Stimulated activated CD4-positive, alpha-beta T cell treated with anti-CD3 and anti-CD28 coated beads, Interleukin-2, amount 100 ng/mL, for 24 hours (primary cell): ENCODE measurements at places on chromosomes 2 and 18.

- no peak for DNase-seq
These were observed 1.9 kb upstream of the ITGB6 start for GRCh38 chr2:160201849-160202539.

- DNase-seq, result no peak
These were observed 27.4 kb upstream of the MCM6 start for GRCh38 chr2:135903650-135904049.

GRCh38 chr2:149021761-149022160 is 16.7 kb upstream of the LYPD6B start:
- DNase-seq, result no peak

DNA sequence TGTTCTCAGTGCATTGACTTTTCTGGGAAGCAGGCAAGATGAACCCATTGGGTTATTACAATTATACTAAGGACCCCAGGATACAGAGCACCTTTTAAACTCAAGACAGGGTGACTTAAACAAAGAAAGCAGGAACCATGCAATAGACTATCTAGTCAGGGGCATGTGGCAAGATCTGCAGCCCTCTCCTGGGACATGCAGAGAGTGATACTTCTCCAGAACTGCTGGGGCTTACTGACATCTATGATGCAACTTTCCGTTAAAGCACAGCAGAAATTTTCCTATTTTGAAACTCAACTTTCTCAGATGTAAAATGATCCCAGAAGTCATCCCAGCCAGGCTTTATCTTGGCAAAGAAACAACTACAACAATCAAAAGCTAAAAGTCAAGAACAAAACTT is 162.2 kb upstream of the HNMT start:
- DNase-seq, result no peak

- no peak for DNase-seq
These were observed 129.8 kb downstream of the PDE11A start for GRCh38 chr2:177942731-177943130.

GRCh38 chr18:5729983-5730699 is 165.2 kb downstream of the TMEM200C start:
- no peak for DNase-seq
